Hypothalamus (tissue), 51 donors: ENCODE measurements at places on chromosomes 16 and 17.

GRCh38 chr17:82153745-82154375 lies 55.8 kb upstream of the FASN start:
- peak; percentile 72 for DNase-seq

GRCh38 chr17:1384905-1385435 lies 15.1 kb downstream of the YWHAE start:
- DNase-seq = no peak

GRCh38 chr16:65294165-65294564 lies 172.3 kb upstream of the CDH11 start:
- DNase-seq = no peak

- no peak for DNase-seq
These were observed 45.2 kb upstream of the GSG1L start for GRCh38 chr16:28108590-28109247.
